Stimulated activated CD4-positive, alpha-beta T cell treated with anti-CD3 and anti-CD28 coated beads, Interleukin-1b, Interleukin-23, amount 100 ng/mL, for 48 hours (primary cell): ENCODE measurements at places on chromosomes 1 and 21.

DNA sequence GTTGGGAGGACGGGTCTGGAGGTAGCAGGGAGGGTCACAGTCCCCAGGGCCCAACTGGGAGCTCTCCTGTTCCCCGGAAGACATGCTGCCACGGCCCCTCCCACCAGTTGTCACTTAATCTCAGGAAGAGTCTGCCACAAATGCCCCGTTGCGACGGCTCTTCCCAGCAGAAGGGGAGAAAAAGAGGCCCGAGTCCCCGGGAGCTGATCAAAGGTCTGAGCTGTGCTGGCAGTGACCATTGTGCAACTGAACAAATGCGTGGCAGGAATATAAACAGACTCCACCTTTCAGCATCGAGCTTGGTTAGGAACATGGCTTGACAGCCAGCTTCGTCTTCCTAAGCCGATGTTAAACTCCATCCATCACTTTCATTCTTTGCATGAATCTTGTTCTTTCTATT lies 27.8 kb upstream of the ZBTB21 start:
- DNase-seq: no peak

GRCh38 chr1:16172964-16173446 lies 17.1 kb upstream of the EPHA2 start:
- DNase-seq: no peak

GRCh38 chr21:28801906-28802305 lies 190.8 kb downstream of the LTN1 start:
- no peak for DNase-seq

DNA sequence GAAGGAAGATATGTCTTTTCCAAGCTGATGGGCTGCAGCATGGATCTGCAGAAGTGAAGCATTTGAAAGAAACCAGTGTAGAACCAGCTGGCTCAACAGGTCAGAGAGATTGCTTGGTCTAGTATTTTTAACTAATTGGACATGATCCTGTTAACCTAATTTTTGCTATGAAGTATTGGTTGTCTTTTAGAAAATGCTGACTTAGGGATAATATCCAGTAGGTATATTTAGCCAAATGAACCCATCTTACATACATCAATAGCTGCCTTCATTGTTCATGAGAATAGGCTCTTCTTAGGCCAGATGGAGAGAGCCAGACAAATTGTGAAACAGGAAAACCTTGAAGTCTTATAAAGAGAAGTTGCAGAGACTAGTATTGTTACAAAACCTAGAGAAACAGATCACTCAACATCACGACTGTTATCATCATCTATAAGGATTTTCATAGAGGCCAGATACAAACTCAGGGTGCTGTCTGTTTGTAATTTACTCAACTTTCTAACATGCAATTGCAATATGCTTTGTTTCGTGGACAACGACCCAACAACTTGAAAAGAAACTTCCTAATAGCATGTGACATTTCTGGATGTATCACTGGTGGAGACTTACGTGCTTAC lies 148.2 kb downstream of the DISC1 start:
- no peak for DNase-seq

- DNase-seq: no peak
Measured at GRCh38 chr1:41558761-41559171, 74.3 kb upstream of the EDN2 start.

- no peak for DNase-seq
Measured at GRCh38 chr1:194295685-194296084, 1109.3 kb upstream of the B3GALT2 start.

DNA sequence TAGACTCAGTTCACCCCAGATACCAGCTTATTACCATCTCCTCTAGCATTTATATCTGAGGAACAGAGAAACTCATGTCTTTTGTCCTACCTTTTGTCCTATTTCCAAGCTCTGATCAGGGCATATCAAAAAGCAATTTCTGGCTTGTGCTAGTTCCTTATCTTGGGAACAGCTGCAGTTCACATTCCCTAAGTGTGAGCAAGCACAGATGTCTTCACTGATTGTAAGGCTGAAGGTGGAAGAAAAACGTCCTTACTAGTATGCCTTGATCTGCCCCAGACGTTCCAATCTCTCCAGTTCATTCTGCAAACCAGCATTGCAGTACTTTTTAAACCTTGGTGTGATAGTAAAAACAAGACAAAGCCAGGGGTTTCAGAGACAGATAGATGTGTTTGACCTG lies 139.8 kb downstream of the NCAM2 start:
- DNase-seq: no peak

- no peak for DNase-seq
Measured at GRCh38 chr1:82317671-82318070, 516.9 kb downstream of the ADGRL2 start.

- DNase-seq: no peak
Measured at GRCh38 chr1:194339471-194339870, 1153.1 kb upstream of the B3GALT2 start.

DNA sequence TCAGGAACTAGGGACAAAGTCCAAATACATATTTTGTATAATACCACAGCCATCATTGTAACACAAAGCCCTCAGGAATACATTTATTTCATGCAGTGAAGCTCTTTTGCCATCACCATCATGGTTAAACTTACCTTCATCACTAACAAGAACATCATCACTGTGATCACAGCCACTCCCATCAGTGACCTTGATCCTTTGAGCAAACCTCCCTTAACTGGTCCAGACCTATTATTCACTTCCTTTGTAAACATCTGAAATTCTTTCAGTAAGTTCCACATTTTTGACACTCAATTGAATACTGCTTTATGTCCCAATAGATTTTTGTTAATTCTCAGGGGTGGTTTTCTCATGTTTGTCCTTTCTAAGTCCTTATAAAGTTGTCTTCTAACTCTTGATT lies 16.2 kb upstream of the KPRP start:
- no peak for DNase-seq

DNA sequence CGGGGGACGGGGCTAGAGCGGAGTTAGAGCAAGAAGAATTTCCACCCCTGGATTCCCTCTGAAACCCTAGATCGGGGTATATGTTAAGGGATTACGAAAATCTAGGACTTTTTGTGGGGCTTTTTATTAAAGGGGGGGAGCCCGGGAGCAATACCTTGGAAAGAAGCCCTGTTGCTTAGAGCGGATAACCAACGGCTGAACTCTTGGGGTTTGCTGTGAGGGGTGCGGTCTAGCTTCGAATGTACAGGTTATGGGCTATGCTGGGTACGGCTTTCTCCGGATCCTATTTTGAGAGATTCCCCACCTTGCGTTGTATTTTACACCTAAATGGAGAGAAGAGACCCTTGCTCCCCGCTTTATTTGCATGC lies 626 bp downstream of the DYRK3 start:
- no peak for DNase-seq

GRCh38 chr1:160987359-160988050 lies 32.9 kb upstream of the ITLN2 start:
- DNase-seq: no peak

GRCh38 chr1:1255611-1256010 lies 9.1 kb upstream of the C1QTNF12 start:
- no peak for DNase-seq

DNA sequence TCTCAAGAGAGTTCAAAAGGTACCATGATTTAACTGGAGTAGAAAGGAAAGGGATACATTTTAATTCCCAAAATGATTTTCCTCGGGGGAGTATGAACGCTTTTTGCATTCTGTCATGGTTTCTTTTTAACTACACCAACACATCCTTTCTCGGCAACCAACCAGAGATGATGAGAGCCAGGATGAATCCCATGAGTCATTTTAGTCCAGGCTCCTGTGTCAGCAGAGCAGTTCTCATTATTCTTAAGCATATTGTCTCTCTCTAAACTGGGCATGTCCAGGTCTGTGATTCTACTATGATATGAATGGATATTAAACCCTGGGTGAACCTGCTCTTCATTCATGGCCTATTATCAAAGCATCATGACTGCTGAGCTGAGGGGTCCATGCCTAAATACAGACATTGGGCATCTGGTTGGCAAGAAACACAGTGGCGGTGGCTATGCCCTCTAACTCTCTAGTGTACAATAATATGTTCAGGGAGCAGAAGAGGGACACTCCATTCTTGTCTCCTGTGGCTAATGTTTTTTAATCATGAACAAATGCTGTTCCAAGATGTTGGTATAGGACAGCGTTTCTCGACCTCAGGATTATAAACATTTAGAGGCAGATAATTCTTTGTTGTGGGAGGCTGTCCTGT lies 124.3 kb upstream of the ESRRG start:
- no peak for DNase-seq

- no peak for DNase-seq
Measured at GRCh38 chr1:183783767-183784637, 20.9 kb upstream of the RGL1 start.

GRCh38 chr1:223189903-223190724 lies 47.1 kb upstream of the TLR5 start:
- peak; percentile 71 for DNase-seq

DNA sequence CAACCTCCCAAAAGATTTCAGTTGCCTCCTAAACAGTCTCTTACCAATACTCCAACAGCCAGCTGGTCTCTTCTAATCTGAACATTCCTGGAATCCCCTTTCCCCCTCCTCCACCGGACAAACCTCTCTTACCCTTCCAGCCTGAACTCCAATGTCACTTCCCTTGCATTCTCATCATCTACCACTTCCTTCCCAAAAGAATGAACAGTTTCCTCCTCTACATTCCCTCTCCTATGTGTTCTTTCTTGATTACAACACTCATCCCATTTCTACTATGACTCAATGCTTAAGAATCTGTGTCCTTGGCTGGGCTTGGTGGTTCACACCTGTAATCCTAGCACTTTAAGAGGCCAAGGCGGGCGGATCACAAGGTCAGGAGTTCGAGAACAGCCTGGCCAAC lies 417.1 kb downstream of the SETD4 start:
- DNase-seq: no peak

DNA sequence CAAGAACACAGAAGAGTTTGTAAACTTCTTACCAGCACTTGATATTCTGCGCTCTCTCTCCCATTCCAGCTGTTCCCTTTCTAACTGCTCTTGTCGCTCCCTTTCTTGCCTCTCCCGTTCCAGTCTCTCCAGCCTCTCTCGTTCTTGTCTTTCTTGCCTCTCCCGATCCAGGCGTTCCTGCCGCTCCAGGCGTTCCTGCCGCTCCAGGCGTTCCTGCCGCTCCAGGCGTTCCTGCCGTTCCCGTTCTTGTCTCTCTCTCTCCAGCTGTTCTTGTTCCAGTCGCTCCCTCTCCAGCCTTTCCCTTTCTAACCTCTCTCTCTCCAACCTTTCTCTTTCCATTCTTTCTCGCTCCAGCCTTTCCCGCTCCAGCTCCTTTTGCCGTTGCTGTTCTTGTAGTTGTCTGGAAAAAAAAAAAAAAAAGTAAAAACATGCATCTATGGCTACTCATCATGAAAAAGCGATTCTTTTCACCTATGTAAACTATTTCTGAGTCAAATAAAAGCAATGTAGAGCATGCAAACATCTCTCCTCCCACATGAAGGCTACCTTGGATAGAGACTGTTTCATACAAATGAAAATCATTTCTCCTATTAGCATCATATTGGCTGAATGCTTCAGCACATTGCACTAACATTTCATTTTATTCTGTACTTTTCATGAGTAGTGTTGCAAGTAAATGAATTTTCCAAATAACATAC lies 91.5 kb upstream of the LBR start:
- DNase-seq: no peak

GRCh38 chr1:85465099-85465785 lies at the start of gene DDAH1:
DDAH1 (minus strand) TSS chr1:85465159; CDS start chr1:85465045, 114 bp downstream.
- DNase-seq: no peak

GRCh38 chr1:23953020-23953419 lies 6.6 kb upstream of the PNRC2 start:
- no peak for DNase-seq

GRCh38 chr1:88068407-88068960 lies 615.6 kb upstream of the PKN2 start:
- no peak for DNase-seq

- no peak for DNase-seq
Measured at GRCh38 chr1:54152696-54153095, at the start of gene CDCP2. CDCP2 (minus strand) TSS chr1:54153000; CDS start chr1:54152922, 78 bp downstream.

GRCh38 chr1:201154389-201155165 lies at the start of gene TMEM9:
TMEM9 (minus strand) TSS chr1:201154474; CDS start chr1:201153923, 551 bp downstream.
- DNase-seq: peak; percentile 98

- no peak for DNase-seq
Measured at GRCh38 chr1:61463220-61463619, 261.7 kb downstream of the TM2D1 start.

GRCh38 chr21:29168891-29169315 lies 38.5 kb downstream of the MAP3K7CL start:
- no peak for DNase-seq

GRCh38 chr1:204887846-204888245 lies 17.2 kb downstream of the NFASC start:
- DNase-seq: no peak

- DNase-seq: no peak
Measured at GRCh38 chr1:230300322-230301301, 125.5 kb downstream of the PGBD5 start.

GRCh38 chr1:162633081-162633762 lies 958 bp downstream of the DDR2 start:
- no peak for DNase-seq

GRCh38 chr1:81693316-81693715 lies 107.4 kb upstream of the ADGRL2 start:
- no peak for DNase-seq

DNA sequence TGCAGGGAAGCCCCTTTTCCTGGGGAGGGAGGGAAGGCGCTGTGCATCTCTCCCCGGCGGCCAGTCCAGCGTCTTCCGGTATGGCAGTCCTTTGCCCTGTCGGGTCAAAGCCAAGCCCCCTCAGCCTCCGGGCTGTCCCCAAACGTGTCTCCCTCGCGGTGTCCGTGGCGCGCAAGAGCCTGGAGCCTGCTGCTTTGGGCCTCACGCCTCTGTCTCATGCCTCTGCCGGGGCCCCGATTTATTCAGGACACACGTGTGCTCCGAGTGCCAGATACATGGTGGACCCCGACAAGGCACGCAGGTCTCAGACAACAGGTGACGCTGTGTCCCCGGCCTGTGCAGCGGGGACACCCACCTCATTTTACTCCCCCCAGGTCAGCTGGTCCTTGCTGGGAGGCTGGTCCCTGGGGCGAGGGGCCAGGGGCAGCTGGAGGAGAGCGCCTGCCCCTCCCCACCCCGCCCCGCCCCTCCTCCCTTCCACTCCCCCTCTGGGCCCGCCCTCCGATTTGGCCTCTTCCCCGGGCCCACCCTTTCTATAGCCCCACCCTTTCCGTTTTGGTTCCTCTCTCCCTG lies 176.7 kb downstream of the CAMTA1 start:
- DNase-seq: no peak

- no peak for DNase-seq
Measured at GRCh38 chr21:42591170-42591869, 62.1 kb upstream of the PDE9A start.

GRCh38 chr1:72759486-72759885 lies 477.1 kb upstream of the NEGR1 start:
- DNase-seq: no peak

DNA sequence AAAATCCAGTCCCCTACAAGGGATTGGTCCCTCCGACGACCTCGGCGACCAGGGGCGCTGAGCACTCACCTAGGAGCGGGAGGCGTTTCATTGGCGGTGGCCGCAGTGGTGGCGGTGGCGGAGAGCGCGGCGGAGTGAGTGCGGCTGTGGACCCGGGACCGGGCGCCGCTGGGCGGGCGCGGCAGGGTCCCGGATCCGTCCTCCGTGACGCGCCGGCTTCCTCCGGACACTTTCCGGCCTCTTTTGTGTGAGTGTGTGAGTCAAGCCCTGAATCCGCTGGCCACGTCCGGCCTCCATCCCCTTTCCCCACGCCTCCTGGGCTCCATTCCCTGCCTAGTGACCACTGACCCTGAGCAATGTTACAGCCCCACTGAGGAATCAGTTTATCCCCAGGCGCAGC lies at the start of gene ADGRL4:
Gene ADGRL4, minus strand, starts transcription at position 167 of the 400 bp plus-strand sequence. Its CDS starts 76 bp downstream, at position 91.
- no peak for DNase-seq
